ENCODE measurements at places on chromosomes 1 and 21. TPM values are rescaled to one million over a fixed set of nuclear protein-coding genes. Genes with fewer than 3 reads are reported as not detected.

The PROX1 gene
- total RNA-seq: 0.13 TPM

The KCNK2 gene
- total RNA-seq: 0.28 TPM

The SLC22A15 gene
- 0.21 TPM for total RNA-seq

The TCHH gene
- total RNA-seq: 0.28 TPM

The ITGB2 gene
- 3.0 TPM for total RNA-seq

The SMYD3 gene
- total RNA-seq: 17.4 TPM

The AADACL4 gene
- total RNA-seq: not detected

The S100A14 gene
- 0.57 TPM for total RNA-seq

The TAS1R3 gene
- total RNA-seq: 0.31 TPM

DNA sequence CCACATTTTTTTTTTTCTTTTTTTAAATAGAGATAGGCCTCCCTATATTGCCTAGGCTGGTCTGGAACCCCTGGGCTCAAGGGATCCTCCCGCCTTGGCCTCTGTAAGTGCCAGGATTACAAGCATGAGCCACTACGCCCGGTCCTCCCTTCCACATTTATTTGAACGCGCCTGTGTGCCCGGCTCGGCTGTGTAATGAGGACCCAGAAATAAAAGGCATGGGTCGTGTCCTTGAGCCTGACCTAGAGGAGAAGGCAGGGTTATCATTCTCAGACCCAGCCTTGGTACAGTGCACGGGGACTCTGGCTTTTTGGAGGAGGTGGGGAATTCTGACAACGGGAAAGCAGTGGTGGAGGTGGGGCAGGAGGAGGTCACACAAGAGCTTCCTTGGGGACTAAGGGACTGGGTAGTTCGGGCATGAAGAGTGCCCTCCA is 841 bp downstream of the CENPF start:
- no peak for DNase-seq

DNA sequence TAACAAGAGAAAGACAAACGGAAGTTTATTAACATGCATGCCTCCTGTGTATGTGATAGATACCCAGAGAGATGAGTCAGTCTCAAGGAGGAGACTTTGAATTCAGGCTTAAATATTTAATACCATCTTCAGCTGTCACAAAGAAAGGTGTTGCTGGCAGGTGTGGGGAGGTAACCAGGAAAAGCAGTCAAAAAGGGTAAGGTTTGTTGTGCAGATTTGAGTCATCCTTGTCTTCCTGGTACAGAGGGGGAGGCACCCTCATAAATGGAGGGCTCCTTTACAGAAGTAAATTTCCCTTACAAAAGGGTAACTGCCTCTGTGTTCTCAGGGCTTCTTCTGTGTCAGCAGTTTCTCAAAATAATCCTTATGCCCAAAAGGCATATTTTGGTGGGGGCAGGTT is 75.2 kb upstream of the B3GALT5 start:
- DNase-seq: no peak

GRCh38 chr1:195738966-195739650 is 869.1 kb downstream of the KCNT2 start:
- no peak for DNase-seq

GRCh38 chr1:226405411-226405988 is 2.4 kb downstream of the PARP1 start:
- no peak for DNase-seq

- no peak for DNase-seq
Measured at GRCh38 chr1:232927830-232928505, 22.4 kb upstream of the NTPCR start.

- no peak for DNase-seq
Measured at GRCh38 chr1:93219443-93219842, 38.9 kb downstream of the CCDC18 start.

DNA sequence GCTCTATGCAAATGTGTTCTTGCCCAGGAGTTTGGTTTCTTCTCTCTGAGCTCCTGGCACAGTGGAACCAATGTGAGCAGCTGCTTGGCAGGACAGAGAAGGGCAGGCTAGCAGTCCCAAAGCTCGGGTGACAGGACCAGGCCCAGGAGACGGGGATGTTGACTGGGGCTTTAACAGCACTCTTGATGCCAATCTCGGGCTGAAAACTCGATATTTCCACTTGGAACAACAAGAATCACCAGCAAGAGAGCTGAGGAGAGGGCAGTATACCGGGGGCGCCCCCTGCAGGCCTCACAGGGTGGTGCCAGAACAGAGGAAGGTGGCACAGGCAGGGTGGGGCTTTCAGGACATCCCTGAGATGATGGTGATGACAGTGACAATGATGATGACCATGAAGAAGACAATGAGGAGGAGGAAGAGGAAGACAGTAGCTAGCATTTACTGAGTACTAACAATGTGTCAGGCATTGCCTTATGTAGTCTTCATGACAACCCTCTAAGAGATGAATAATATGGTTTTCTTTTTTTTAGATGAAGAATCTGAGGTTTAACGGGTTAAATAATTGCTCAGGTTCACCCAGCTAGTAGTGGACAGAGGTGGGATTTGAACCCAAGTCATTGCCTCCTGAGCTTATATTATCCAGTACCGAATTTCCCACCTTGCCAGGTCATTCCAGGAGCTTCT is 2.7 kb upstream of the KCNJ9 start:
- no peak for DNase-seq

DNA sequence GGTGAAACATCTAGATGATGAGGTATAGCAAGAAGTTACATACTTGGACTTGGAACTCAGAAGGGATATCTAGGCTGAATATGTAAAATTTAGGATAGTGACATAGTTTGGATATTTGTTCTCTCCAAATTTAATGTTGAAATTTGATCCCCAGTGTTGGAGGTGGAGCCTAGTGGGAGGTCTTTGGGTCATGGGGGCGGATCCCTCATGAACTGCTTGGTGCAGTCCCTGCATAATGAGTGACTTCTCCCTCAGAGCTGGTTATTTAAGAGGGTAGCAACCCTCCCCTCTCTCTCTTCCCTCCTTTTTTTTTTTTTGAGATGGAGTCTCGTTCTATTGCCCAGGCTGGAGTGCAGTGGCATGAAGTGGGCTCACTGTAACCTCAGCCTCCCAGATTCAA is 15.5 kb downstream of the ST3GAL3 start:
- DNase-seq: no peak

GRCh38 chr1:30907481-30908315 is 860 bp downstream of the SDC3 start:
- DNase-seq: no peak

GRCh38 chr21:30652891-30653290 is 10.2 kb downstream of the KRTAP20-3 start:
- DNase-seq: no peak

GRCh38 chr1:18883636-18884418 is 18.5 kb downstream of the ALDH4A1 start:
- DNase-seq: peak; percentile 62

DNA sequence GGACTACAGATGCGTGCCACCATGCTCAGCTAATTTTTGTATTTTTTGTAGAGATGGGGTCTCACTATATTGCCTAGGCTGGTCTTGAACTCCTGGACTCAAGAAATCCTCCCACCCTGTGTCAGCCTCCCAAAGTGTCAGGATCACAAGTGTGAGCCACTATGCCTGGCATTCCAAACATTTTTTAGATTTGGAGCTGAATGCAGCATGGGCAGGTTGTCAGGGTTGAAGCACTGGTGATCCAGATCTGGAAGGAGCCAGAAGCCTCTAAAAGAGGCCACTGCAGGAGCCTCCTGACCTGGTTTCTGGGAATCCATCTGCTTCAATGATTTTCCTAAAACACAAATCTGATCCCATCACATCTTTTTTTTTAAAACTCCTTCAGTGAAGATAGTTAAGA is 1.8 kb upstream of the CTPS1 start:
- DNase-seq: no peak

GRCh38 chr1:51158263-51158662 is 56.2 kb downstream of the C1orf185 start:
- no peak for DNase-seq

- no peak for DNase-seq
Measured at GRCh38 chr1:116178837-116179236, 67.6 kb downstream of the MAB21L3 start.
